ENCODE measurements at places on chromosomes 16 and 17. TPM values are rescaled to one million over a fixed set of nuclear protein-coding genes. Genes with fewer than 3 reads are reported as not detected.

Gene TAC4
- not detected for total RNA-seq

Gene RNF222
- total RNA-seq, result not detected

Gene MT4
- not detected for total RNA-seq

Gene KCNJ16
- not detected for total RNA-seq

Gene RUNDC3A
- total RNA-seq, result 0.13 TPM

Gene ANKFN1
- not detected for total RNA-seq

Gene CAVIN1
- 0.96 TPM for total RNA-seq

Gene MED1
- 72.0 TPM for total RNA-seq

- no peaks in the 10 kb centered on the region for H3K36me3 ChIP-seq
- no peak for DNase-seq
- H3K27ac ChIP-seq, result no peak overlapping the region
- H3K27me3 ChIP-seq, result no peaks in the 10 kb centered on the region
- peaks cover under 1% of the 10 kb centered on the region for H3K4me1 ChIP-seq
Observed at GRCh38 chr17:3782751-3783150, 18.2 kb downstream of the ITGAE start.

- H3K27me3 ChIP-seq, result no peaks in the 10 kb centered on the region
- no peaks in the 10 kb centered on the region for H3K36me3 ChIP-seq
- H3K4me3 ChIP-seq, result no peak overlapping the region
- no peak for DNase-seq
Observed at GRCh38 chr16:51919736-51920135, 627.2 kb downstream of the TOX3 start.

DNA sequence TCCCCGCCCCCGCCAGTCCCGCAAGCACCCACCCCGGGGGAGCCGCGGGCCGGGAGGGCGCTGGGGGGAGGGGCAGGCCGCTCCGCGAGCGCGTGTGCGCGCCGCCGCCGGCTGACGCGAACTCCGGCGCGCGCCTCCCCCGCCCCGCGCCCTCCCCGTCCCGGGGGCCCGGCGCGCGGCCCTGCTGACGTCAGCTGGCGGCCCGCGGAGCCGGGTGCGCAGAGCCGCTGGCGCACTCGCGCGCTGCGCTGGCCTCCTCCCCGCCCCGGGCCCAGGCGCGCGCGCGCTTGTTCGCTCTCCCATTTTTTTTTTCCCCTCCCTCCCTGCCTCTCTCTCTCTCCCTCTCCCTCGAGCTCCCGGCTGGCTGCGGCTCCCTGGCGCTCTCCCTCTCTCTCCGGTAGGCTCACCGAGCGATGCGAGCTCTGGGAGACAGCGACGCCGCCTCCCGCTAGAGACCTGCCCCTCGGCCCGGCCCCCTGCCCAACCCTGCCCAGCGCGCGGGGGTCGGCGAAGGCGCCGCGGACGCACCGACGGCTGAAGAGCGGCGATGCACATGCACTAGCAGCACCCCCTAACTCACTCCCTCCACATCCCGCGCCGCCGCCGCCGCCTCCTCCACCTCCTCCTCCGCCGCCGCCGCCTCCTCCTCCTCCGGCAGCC is at the start of gene GNAO1:
Gene GNAO1, plus strand, starts transcription at position 334 of the 660 bp plus-strand sequence. CDS start 747 bp downstream, outside the sequence.
- peak within 1 kb of the TSS; percentile 44 for H3K27ac ChIP-seq
- peak; percentile 37 for DNase-seq
- peaks cover 78% of the 10 kb centered on the region for H3K27me3 ChIP-seq
- peak within 1 kb of the TSS; percentile 72 for H3K4me3 ChIP-seq
- H3K4me1 ChIP-seq, result peaks cover 31% of the 10 kb centered on the region

- no peak for DNase-seq
- no peaks in the 10 kb centered on the region for H3K27me3 ChIP-seq
- H3K27ac ChIP-seq, result no peak overlapping the region
- peaks cover 29% of the 10 kb centered on the region for H3K4me1 ChIP-seq
- peak overlapping the region; percentile 94 for H3K4me3 ChIP-seq
Observed at GRCh38 chr17:4553669-4554068, 1.5 kb downstream of the MYBBP1A start.

DNA sequence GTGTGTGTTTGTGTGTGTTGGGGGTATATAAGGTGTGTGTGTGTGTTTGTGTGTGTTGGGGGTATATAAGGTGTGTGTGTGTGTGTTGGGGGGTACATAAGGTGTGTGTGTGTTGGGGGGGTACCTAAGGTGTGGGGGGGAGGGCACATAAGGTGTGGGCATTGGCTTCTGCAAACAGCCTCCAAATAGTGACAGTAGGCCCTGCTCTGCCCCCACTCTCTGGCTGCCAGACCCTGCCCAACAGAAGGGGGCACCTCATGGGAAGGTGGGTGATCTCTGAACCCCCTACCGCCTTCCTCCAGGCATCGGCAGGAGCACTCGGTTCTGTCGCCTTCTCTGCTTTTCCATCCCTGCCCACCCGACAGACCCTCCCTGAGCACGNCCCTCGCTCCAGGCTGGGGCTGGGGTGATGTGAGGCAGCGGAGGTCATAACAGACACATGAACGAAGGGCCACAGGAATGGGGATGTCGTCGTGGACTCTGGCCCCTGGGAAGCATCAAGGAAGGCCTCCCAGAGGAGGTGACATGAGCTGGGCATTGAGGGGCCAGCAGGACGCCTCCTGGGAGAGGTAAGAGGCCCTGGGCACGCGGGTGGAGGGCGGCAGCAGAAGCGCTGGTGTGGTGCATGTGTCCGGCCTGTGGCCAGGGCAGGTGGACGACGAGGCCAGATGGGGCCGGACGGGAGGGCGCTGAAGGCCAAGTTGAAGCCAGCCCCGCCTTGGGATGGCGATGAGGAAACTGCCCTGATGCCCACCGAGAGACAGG is 136.6 kb upstream of the RPH3AL start:
- H3K36me3 ChIP-seq, result peaks cover 2% of the 10 kb centered on the region
- DNase-seq, result no peak
- peaks cover 15% of the 10 kb centered on the region for H3K4me1 ChIP-seq
- no peaks in the 10 kb centered on the region for H3K27me3 ChIP-seq
- H3K27ac ChIP-seq, result peak overlapping the region; percentile 95
- peak overlapping the region; percentile 97 for H3K4me3 ChIP-seq

GRCh38 chr16:66170989-66171388 is 195.5 kb upstream of the CDH5 start:
- no peak overlapping the region for H3K4me3 ChIP-seq
- no peaks in the 10 kb centered on the region for H3K36me3 ChIP-seq

- no peak overlapping the region for H3K4me3 ChIP-seq
- no peak overlapping the region for H3K27ac ChIP-seq
- peaks cover 2% of the 10 kb centered on the region for H3K27me3 ChIP-seq
- DNase-seq, result no peak
- peaks cover 9% of the 10 kb centered on the region for H3K4me1 ChIP-seq
- no peaks in the 10 kb centered on the region for H3K36me3 ChIP-seq
Observed at GRCh38 chr17:17769869-17770631, 66.7 kb downstream of the SREBF1 start.

DNA sequence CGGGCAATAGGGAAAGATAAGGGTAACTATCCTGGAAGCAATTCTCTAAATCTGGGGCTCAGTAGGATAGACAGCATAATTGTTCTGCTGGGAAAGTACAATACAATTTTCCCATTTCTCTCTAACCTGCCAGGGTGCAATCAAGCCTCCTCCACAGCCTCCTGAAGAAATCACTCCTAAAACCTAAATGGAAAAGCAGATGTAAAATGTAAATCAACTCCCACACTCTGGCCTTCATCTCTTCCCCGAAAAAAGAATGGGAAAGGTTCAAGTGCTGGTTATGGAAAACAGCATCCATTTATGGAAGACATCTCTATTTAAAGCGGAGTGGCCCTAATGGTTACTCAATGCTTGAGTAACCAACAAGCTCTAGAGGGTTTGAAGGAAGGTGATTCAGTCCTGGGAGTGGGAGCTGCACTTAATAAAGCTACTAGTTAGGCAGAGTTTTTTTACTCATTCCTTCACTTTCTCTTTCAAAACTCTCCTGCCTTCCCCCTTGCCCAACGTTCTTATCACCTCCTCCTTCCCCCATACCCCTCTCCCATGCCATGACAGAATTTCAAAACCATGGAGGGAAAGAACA is 5.1 kb downstream of the MMD start:
- H3K4me1 ChIP-seq, result peaks cover 64% of the 10 kb centered on the region
- H3K36me3 ChIP-seq, result peaks cover 41% of the 10 kb centered on the region
- H3K27me3 ChIP-seq, result no peaks in the 10 kb centered on the region
- DNase-seq, result no peak
- no peak overlapping the region for H3K4me3 ChIP-seq
- no peak overlapping the region for H3K27ac ChIP-seq

DNA sequence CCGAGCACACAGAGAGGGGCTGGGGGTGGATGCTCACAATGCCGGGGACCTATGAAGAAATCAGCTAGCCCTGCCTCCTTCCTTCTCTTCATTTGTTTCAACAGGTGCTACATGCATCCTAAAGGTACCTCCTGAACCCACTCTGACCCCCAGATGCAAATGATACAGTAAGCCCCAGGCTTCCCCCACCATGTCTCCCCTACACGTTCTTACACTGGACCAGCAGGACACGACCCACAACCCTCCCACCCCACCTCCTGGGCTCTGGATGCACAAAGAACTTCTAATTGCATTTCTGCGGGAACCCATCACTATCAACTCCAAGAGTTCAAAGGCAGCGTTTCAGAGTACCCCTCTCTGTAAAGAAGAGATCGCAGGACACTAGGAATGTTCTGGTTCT is 2.1 kb downstream of the XYLT1 start:
- H3K27me3 ChIP-seq, result no peaks in the 10 kb centered on the region
- H3K4me3 ChIP-seq, result peak overlapping the region; percentile 93
- DNase-seq, result no peak
- peaks cover 57% of the 10 kb centered on the region for H3K4me1 ChIP-seq

GRCh38 chr17:73643001-73643851 is 1.0 kb downstream of the SDK2 start:
- peak overlapping the region; percentile 76 for H3K4me3 ChIP-seq
- no peak for DNase-seq
- H3K27ac ChIP-seq, result no peak overlapping the region
- H3K4me1 ChIP-seq, result peaks cover 9% of the 10 kb centered on the region

DNA sequence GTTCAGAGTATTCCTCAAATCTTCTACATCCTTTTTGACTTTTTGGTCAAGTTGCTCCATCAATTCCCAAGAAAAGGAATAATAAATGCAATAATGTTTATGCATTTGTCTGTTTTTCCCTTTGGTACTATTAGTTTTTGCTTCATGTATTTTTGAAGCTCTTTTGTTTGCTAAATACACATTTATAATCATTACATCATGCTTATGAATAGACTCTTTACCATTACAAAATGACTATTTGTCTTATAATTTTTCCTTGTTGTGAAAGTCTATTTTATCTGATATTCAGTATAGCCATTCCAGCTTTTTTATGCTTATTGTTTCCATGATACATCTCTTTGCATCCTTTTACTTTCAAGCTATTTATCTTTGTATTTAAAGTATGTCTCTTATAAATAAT is 41.2 kb downstream of the CEP112 start:
- H3K27me3 ChIP-seq, result no peaks in the 10 kb centered on the region
- no peak for DNase-seq
- no peak overlapping the region for H3K4me3 ChIP-seq
- no peak overlapping the region for H3K27ac ChIP-seq

DNA sequence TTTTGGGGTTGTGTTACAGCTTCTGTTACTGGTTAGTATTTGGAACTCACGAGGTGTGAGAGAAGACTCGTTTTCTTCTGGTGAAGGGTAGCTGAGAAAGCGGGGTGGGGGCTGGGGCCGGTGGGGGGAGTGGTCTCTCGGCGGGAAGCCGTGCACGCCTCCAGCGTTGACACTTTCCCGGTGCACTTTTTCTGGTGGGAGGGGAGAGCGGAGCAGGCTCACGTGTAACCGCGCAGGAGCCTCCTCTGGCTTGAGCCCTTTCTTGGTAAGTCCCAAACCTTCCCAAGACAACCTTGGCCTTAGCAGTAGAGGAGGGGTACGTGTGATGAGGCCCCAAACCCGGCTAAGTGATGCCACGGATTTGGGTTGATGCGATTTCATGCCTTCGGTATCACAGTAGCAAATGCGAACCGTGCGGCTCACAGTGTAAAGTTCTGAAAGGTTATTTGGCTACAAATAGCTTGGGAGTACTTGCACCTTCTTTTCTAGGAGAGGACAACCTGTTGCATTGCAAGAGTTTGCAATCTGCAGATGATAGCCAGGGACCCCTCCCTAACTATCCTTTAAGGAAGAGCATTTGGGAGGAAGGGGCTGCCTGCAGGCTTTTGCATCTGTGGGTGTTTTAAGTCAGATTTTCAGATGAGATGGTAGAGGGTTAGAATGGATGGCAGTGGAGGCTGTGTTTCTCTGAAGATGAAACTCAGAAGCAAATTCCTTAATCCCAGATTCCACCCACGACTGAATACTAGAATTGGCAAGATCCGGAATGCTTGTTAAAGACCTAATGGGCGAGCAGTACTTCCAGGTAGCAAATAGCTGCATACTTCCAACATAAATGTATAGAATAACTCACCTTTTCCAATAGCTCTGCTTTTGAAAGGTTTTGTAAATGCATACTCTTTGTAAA is 1.5 kb downstream of the HLF start:
- peaks cover 81% of the 10 kb centered on the region for H3K27me3 ChIP-seq
- H3K36me3 ChIP-seq, result no peaks in the 10 kb centered on the region
- H3K27ac ChIP-seq, result no peak overlapping the region
- no peak for DNase-seq

GRCh38 chr17:78973196-78973595 is 6.5 kb downstream of the LGALS3BP start:
- H3K27me3 ChIP-seq, result peaks cover 2% of the 10 kb centered on the region
- no peak overlapping the region for H3K4me3 ChIP-seq
- DNase-seq, result no peak
- peaks cover 19% of the 10 kb centered on the region for H3K36me3 ChIP-seq
- no peak overlapping the region for H3K27ac ChIP-seq
- H3K4me1 ChIP-seq, result peaks cover 18% of the 10 kb centered on the region

DNA sequence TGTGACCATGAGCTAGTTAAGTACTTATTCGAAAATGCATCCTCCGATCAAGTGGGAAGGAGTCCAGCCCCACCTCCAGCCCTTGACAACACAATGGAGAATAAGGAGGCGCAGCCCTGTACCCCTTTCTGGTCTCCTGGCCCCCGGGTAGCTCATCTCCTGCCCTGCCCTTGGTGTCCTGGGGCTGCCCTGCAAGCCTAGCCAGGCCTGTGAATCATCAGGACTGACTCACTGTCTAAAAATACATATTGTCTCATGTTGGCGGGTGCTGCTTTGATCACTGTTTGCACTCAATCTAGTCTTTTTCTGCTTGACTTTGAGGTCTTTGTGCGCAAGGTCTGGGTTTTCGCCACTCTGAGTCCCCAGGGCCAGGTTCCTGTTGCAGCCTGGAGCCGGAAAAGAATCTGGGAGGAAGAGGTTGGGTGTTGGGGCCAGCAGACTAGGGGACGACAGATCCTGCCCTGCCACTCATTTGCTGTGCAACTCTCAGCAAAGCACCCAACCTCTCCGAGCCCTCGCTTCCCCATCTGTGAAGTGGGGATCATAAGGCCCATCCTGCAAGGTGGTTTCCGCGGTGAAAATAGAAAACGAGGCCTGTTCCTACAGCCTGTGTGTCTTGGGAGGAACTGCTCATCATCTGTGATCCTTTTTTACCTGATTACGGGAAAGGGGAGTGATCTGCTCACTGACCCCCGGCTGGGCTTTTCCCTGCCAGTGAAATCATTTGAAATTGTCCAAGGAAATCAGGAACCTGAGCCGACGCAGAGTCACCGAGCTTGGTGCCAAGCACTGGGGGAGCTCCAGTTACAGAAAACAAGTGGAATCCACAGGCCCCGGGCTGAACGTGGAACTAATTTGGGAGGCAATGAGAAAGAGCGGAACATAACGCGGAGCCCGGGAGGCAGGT is 230.4 kb downstream of the PARN start:
- no peak overlapping the region for H3K27ac ChIP-seq
- H3K4me3 ChIP-seq, result no peak overlapping the region
- H3K36me3 ChIP-seq, result no peaks in the 10 kb centered on the region

Data from activated T-helper 1 cell treated with anti-CD3 and anti-CD28 coated beads, Interleukin-12 subunit alpha, Interleukin-12 subunit beta, Interleukin-2, Interleukin-4 antibody, amounts not matched to agents 30 ng/mL and 10 ng/mL and 1 ng/mL, durations not matched to agents 14 hours and 24 hours and 36 hours (primary cell).